T1000 (cell line): ENCODE measurements at places on chromosomes 1 and 21.
A peak's percentile ranks its signal among the peaks of the same experiment; 100 is the strongest.

GRCh38 chr1:29119121-29119929 lies 4.4 kb downstream of the TMEM200B start:
- DNase-seq, result no peak

- DNase-seq, result no peak
Measured at GRCh38 chr1:155022136-155022926, 11.2 kb downstream of the DCST2 start.

DNA sequence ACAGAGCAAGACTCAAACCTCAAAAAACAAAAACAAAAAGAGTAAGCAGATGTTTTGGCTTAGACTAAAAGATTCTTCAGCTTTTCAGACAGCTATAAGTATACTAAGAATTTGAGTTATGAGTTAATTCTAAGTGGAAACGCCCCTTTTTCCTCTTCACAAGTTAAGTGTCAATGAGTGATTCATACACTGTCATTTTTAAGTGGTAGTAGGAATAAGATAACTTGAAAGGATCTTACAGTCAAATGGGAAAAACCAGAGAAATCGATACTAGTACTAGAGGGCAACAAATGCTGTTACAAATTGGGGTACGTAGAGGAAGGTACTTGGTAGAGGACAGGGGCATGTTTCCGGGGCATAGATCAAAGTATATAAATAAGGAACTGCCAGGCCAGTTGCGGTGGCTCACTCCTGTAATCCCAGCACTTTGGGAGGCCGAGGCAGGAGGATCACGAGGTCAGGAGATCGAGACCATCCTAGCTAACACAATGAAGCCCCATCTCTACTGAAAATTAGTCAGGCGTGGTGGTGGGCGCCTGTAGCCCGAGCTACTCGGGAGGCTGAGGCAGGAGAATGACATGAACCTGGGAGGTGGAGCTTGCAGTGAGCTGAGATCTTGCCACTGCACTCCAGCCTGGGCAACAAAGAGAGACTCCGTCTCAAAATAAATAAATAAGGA lies 7.4 kb downstream of the H3-3A start:
- DNase-seq, result no peak

DNA sequence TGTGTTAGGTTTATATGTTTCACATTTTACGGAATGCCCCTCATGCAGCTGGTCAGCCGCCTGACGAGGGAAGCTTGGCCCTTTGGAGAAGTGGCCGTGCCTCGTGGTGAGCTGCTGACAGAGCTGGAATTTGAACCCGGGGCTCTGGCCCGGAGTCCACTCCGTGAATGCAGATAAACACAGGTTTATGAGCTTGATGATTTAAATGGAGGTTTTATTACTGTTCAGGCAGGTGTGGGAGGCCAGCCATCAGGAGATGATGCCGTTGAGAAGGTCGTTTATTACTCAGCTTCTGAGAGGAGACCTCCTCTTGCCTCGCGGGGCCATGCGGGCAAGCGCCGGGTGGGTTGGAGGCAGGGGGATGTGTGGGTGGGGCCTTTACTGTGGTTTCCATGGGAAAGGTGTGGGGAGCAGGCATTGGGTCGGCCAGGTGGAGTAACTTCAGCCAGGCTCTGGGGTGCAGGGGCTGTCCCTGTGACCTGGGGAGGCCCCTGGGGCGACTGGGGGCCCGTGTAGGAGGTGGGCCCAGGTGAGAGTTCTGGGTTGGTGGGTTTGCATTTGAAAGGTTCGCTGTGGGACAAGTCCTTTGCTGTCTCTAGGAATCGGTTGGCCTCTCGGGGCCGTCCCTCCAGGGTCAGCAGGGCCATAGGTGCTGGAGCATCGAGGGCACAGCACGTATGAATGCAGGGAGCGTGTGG lies 22.0 kb downstream of the PRKCZ start:
- no peak for DNase-seq

GRCh38 chr1:219778110-219778509 lies 150.2 kb downstream of the SLC30A10 start:
- DNase-seq, result no peak

- DNase-seq, result no peak
Measured at GRCh38 chr1:58664881-58665280, 35.0 kb downstream of the MYSM1 start.

GRCh38 chr21:24076179-24076578 lies 1531.1 kb downstream of the MRPL39 start:
- DNase-seq, result no peak

DNA sequence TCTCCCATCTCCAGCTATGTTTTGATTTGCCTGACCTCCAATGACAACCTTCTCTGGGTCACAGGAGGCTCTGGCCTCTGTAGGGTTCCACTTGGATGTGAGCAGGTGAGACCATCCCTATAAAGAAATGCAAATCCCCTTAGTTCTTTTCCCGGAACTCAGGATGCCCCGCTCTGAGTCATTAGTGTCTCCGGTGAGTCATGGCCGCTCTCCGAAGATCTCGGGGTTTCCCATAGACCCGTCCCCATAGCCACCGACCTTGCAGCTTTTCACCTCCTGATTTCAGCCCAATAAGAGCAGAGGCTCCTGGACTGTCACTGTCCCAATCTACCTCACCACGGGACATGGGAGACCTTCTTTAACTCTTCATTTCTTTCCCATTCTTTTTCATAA lies 98.2 kb downstream of the PGBD5 start:
- DNase-seq, result no peak

DNA sequence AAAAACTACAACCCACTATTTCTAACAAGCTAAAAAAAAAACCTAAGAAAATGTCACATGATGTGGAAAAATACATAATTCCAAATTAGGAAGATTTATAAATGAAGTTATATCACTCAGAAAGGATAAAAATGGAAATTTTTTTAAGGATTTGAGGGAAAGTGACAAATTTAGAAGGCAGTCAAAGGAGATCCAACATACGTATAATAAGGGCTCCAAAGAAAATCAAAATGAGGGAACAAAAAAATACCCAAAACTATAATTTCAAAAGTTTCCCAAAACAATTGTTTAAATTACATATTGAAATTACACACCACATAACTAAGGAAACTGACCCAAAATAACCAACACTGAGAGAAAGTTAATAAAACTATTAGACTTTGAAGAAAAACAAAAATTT lies 381.1 kb upstream of the KAZN start:
- no peak for DNase-seq

DNA sequence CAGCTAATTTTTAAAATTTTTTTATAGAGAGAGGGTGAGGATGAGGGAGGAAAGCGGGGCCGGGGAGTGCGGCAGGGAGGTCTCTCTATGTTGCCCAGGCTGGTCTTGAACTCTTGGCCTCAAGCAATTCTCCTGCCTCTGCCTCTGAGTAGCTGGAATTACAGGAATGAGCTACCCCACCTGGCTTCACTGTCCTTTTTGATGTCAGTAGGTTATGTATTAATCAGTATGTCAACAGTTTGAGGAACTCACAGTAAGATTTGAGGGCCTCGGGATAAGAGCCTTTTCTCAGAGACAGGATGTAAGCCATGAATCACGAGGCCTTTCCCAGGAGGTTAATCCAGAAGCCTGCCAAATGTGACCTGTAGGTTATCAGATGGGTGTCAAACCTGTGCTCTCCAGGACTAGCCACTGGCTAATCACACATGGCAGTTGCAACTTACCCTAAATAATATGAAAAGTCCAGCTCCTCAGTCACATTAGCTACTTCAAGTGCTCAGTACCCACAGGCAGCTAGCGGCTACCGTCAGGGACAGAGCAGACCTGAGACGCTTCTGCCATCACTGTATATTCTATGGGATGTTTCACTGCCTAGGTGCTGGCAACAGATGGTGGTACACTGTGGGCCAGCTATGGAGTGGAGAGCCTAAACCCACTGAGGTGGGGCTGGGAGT lies 33.1 kb downstream of the TRIM67 start:
- no peak for DNase-seq

GRCh38 chr1:183205196-183205781 lies 19.2 kb downstream of the LAMC2 start:
- DNase-seq, result no peak

- no peak for DNase-seq
Measured at GRCh38 chr1:206752481-206752880, 18.1 kb upstream of the IL19 start.

DNA sequence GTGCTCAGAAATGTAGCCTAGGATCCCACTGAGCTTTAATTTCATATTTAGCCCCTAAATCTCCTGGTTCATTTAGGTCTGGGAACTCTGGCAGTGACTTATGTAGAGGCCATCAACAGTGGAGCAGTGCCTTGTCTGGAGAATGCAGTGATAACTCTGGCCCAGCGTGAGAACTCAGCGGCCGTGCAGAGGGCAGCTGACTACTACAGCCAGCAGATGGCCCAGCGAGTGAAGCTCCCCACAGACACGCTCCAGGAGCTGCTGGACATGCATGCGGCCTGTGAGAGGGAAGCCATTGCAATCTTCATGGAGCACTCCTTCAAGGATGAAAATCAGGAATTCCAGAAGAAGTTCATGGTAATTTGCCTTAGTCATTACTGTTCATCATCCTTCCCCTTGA lies 17.8 kb downstream of the GBP6 start:
- DNase-seq, result no peak

- no peak for DNase-seq
Measured at GRCh38 chr21:38506661-38507281, 8.5 kb upstream of the ERG start.

- no peak for DNase-seq
Measured at GRCh38 chr1:37533317-37534093, 18.9 kb upstream of the MEAF6 start.

GRCh38 chr1:31861346-31861745 lies 45.5 kb upstream of the SPOCD1 start:
- no peak for DNase-seq

- DNase-seq, result no peak
Measured at GRCh38 chr1:41689139-41689538, 204.7 kb upstream of the EDN2 start.

GRCh38 chr1:237187842-237188241 lies 145.9 kb downstream of the RYR2 start:
- DNase-seq, result no peak

GRCh38 chr21:25350056-25350455 lies 257.2 kb downstream of the MRPL39 start:
- peak; percentile 33 for DNase-seq

- no peak for DNase-seq
Measured at GRCh38 chr1:29282924-29283803, 46.8 kb downstream of the PTPRU start.

GRCh38 chr1:67211589-67212563 lies 45.6 kb downstream of the IL23R start:
- DNase-seq, result peak; percentile 6

GRCh38 chr1:193120604-193121166 lies 1.1 kb upstream of the CDC73 start:
- DNase-seq, result no peak

GRCh38 chr1:38915352-38915948 lies 26.2 kb downstream of the RHBDL2 start:
- DNase-seq, result no peak

DNA sequence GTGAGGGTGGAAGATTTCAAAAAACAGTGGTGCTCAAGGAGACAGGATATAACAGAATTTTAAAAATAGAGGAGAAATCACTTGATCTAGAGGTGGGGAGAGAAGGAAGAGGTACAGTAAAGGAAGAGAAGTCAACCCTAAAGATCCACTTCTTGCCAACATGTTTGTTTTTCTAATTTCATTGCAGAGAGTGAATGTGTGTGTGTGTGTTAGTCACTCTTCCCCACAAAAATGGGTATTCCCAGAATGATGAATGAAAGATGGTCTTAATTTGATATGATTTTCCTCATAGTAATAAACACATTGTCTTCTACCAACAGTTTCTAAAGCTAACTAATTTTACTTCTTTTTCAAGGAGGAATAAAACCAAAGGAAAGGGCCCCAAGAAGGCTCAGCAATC lies 74.2 kb upstream of the NGF start:
- DNase-seq, result no peak

- DNase-seq, result no peak
Measured at GRCh38 chr1:175376194-175376593, 183.6 kb upstream of the KIAA0040 start.

- no peak for DNase-seq
Measured at GRCh38 chr1:208167261-208167869, 76.8 kb downstream of the PLXNA2 start.
